ENCODE measurements at places on chromosomes 5 and 9. TPM values are rescaled to one million over a fixed set of nuclear protein-coding genes. Genes with fewer than 3 reads are reported as not detected.
A peak's percentile ranks its signal among the peaks of the same experiment; 100 is the strongest.

- H3K4me3 ChIP-seq = no peak overlapping the region
- H3K27me3 ChIP-seq = no peaks in the 10 kb centered on the region
- H3K36me3 ChIP-seq = no peaks in the 10 kb centered on the region
- no peak overlapping the region for H3K27ac ChIP-seq
- H3K4me1 ChIP-seq = no peaks in the 10 kb centered on the region
Measured at GRCh38 chr9:111825468-111826145, 30.9 kb upstream of the SHOC1 start.

- no peaks in the 10 kb centered on the region for H3K27me3 ChIP-seq
- H3K27ac ChIP-seq = no peak overlapping the region
Measured at GRCh38 chr9:17928228-17928627, 349.4 kb downstream of the SH3GL2 start.

- H3K27me3 ChIP-seq = no peaks in the 10 kb centered on the region
- DNase-seq = no peak
- H3K4me1 ChIP-seq = no peaks in the 10 kb centered on the region
- H3K4me3 ChIP-seq = no peak overlapping the region
- no peak overlapping the region for H3K27ac ChIP-seq
Measured at GRCh38 chr9:124105266-124105665, 93.7 kb downstream of the LHX2 start.

GRCh38 chr5:138641547-138642298 lies 66.5 kb upstream of the HSPA9 start:
- peak; percentile 56 for DNase-seq
- no peaks in the 10 kb centered on the region for H3K36me3 ChIP-seq
- H3K27ac ChIP-seq = no peak overlapping the region
- H3K4me3 ChIP-seq = no peak overlapping the region
- peaks cover 14% of the 10 kb centered on the region for H3K27me3 ChIP-seq
- no peaks in the 10 kb centered on the region for H3K4me1 ChIP-seq

DNA sequence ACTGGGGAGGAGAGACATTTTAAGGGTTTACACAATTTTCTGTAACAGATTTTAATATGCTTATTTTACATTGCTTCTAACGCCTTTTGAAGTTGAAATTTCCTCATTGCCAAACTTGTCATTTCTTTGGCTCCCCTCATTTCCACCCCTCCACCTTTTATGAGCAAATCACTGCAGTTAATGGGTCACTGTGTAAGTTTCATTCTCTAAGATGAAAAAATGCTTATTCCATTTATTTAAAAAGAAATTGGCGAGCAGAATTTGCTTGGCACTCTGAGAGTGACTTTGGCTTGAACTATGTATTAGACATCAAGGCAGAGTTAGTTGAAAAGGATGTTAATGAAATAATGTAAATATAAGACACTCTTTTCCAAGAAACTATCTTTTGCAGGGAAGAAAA lies 66.6 kb downstream of the ITGA1 start:
- no peak overlapping the region for H3K4me3 ChIP-seq
- H3K27ac ChIP-seq = no peak overlapping the region
- H3K36me3 ChIP-seq = no peaks in the 10 kb centered on the region
- no peaks in the 10 kb centered on the region for H3K4me1 ChIP-seq
- no peaks in the 10 kb centered on the region for H3K27me3 ChIP-seq

DNA sequence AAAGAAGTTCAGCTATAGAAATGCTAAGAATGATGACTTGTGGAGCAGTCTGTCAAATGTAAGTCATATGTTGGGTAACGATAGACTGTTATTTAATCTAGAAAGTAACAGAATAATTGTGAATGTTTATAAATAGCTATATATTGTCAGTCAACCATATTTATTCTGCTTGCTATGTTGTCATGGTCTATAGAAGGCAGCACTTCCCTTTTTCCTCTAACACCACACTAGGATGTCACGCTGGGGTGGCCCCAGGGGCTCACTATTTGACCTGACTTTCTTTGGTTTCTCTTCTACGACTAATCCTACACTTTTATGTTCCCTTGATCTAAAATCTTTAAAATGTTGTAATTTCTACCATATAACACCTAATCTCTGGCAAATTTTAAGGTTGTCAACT lies 20.5 kb downstream of the ERAP2 start:
- DNase-seq = no peak
- no peaks in the 10 kb centered on the region for H3K27me3 ChIP-seq
- H3K4me3 ChIP-seq = peak overlapping the region; percentile 36
- peaks cover 52% of the 10 kb centered on the region for H3K36me3 ChIP-seq
- peaks cover 17% of the 10 kb centered on the region for H3K4me1 ChIP-seq

DNA sequence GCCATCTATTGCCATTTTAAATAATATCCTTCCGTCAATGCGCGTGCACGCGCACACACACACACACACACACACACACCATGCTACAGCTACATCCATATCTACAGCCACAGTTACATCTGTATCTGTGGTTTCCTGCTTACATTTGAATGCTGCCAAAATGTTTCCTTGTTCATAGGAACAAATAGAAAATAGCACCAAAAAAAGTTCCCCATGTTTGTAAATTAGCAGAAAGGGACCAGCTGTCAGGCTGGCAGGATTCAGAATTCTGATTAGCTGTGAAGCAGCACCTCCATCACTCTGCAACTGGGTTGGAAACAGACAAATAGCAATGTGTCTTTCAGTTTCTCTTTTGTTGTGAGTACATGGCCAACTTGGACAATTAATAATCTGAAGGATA lies 601.5 kb downstream of the IRX1 start:
- no peaks in the 10 kb centered on the region for H3K36me3 ChIP-seq
- no peaks in the 10 kb centered on the region for H3K4me1 ChIP-seq
- no peaks in the 10 kb centered on the region for H3K27me3 ChIP-seq
- no peak for DNase-seq

GRCh38 chr5:171702135-171702770 lies 83.4 kb upstream of the SMIM23 start:
- H3K27ac ChIP-seq = no peak overlapping the region
- no peaks in the 10 kb centered on the region for H3K27me3 ChIP-seq
- no peak for DNase-seq
- H3K36me3 ChIP-seq = no peaks in the 10 kb centered on the region

- H3K4me3 ChIP-seq = no peak overlapping the region
- no peaks in the 10 kb centered on the region for H3K4me1 ChIP-seq
- no peaks in the 10 kb centered on the region for H3K27me3 ChIP-seq
- no peak for DNase-seq
- no peak overlapping the region for H3K27ac ChIP-seq
Measured at GRCh38 chr5:63854076-63854475, 108.2 kb downstream of the HTR1A start.

GRCh38 chr5:60836131-60836530 lies 7.9 kb downstream of the ELOVL7 start:
- no peaks in the 10 kb centered on the region for H3K27me3 ChIP-seq
- no peak overlapping the region for H3K4me3 ChIP-seq
- DNase-seq = no peak
- no peak overlapping the region for H3K27ac ChIP-seq
- no peaks in the 10 kb centered on the region for H3K36me3 ChIP-seq
- H3K4me1 ChIP-seq = no peaks in the 10 kb centered on the region

DNA sequence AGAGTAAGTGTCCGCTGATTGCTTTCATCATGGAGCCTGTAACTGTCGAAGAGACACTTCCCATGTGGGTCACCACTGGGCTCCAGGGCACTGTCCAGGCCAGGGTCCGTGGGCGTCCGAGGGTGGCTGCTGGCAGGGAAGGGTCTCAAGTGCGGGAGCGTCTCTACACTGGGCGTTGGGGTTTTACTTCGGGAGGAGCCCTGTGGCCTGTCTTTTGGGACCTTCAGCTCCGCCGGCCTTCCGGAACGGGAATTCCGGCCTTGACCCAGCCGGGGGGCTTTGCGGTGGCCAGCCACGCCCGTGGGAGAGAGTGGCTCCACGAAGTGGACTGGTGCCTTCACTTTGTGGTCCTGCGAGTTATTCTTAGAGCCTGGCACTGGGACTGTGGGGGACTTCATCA lies 86.2 kb downstream of the CAMSAP1 start:
- no peak overlapping the region for H3K4me3 ChIP-seq
- peaks cover 7% of the 10 kb centered on the region for H3K36me3 ChIP-seq
- no peak for DNase-seq
- H3K27ac ChIP-seq = no peak overlapping the region
- H3K4me1 ChIP-seq = no peaks in the 10 kb centered on the region

DNA sequence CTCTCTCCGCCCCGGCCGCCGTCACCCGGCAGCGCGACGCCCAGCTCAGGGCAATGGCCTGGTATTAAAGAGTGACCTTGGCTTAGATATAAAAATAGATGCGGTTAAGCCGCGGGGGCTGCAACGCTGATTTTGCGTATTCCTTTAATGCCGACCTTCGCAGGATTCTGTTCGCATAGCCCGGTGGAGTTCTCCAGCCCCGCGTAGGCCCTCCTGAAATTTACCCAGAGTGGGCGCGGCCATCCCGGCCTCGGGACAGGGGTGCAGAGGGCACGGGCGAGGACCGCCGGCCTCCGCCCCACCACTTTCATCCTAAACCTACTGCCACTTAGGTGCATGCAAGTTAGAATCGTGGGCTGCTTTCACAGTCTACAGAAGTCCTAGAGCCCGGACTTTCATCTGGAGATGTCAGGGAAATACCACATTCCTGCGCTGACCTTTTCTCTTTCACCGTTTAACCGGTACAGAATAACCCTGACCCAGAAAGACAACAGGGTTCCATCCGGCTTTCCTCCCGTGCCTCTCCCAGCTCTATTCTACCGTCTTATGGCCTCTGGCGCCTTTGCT lies 492 bp upstream of the FAM169A start:
- no peaks in the 10 kb centered on the region for H3K27me3 ChIP-seq
- peak; percentile 18 for DNase-seq
- H3K36me3 ChIP-seq = no peaks in the 10 kb centered on the region
- peak overlapping the region; percentile 78 for H3K27ac ChIP-seq
- peaks cover 8% of the 10 kb centered on the region for H3K4me1 ChIP-seq

DNA sequence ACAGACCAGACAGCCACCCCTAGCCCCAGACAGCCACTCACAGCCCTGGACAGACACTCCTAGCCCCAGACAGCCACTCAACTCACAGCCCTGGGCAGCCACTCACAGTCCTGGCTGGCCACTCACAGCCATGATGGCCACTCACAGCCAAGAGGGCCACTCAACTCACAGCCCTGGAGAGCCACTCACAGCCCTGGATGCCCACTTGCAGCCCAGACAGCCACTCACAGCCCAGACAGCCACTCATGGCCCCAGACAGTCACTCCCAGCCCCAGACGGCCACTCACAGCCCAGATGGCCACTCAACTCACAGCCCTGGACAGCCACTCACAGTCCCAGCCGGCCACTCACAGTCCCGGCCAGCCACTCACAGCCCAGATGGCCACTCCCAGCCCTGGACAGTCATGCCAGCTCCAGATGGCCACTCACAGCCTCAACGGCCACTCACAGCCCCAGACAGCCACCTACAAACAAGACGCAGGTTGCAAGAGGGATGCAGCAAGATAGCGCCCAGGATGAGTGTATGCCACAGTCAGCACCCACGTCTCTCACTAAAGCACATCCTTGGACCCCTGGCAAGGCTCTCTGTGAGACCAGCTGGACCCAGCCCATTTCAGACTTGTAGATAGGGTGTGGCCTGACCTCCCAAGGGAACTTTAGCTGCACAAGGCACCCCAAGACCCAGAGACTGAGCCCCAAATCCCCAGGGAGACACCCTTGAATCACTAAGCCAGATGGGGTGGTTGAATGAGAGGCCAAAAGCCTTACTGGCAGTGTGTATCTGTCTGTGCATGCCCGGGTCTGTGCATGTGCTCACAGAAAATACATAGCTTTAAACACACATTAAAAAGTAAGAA lies 22.4 kb downstream of the ZDHHC11B start:
- no peak for DNase-seq
- H3K27me3 ChIP-seq = no peaks in the 10 kb centered on the region
- peaks cover 6% of the 10 kb centered on the region for H3K4me1 ChIP-seq
- H3K27ac ChIP-seq = no peak overlapping the region

- H3K27ac ChIP-seq = no peak overlapping the region
- H3K4me3 ChIP-seq = no peak overlapping the region
- peaks cover under 1% of the 10 kb centered on the region for H3K4me1 ChIP-seq
- H3K27me3 ChIP-seq = peaks cover 15% of the 10 kb centered on the region
- no peaks in the 10 kb centered on the region for H3K36me3 ChIP-seq
- no peak for DNase-seq
Measured at GRCh38 chr5:93574491-93575305, 6.3 kb downstream of the NR2F1-AS1 start.

DNA sequence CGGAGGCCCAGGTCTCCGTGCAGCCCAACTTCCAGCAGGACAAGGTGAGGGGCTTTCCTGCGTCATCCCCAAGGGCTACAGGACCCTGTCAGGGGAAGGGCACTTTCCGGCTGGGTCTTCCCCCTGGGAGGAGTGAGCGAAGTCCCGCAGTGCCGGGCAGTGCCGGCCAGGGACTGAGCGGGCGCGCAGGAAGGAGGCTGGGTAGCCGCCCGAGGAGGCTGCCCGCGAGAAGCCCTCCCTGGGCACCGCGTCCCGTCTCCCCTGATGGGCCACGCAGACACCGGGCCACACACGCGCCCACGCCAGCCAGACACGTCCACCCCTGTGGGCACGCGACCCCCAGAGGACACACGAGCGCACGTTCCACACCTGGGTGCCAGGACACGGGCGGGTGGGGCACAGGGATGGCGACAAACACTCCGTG lies 357 bp downstream of the PTGDS start:
- no peaks in the 10 kb centered on the region for H3K27me3 ChIP-seq
- H3K36me3 ChIP-seq = no peaks in the 10 kb centered on the region
- no peak for DNase-seq
- H3K4me3 ChIP-seq = no peak overlapping the region

DNA sequence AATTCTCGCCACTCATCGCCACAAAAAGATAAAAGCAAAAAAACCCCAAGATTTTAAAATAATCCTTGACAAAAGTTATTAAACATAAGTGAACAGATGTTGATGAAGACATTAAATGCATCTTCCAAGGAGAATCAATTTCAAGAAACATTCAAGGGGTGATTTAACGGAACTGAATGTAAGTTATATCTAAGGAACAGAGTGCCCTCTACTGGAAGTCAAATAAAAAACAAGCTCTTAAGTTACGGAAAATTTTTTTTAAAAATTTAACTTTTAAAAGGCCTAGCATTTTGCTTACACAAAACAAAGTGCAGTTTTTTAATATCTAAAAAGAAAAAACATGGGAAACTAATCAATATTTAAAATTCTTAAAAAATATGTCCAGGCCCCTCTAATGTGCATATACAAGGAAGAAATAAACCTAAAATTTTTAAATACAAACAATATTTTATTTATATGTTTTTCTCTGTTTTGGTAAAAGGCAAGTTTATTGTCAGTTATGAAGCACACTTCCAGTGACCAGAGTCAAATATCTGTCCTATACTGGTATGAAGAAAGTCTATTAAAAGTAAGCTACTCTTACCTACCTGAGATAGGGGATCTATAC lies 28.0 kb downstream of the TEX10 start:
- no peaks in the 10 kb centered on the region for H3K36me3 ChIP-seq
- H3K4me3 ChIP-seq = no peak overlapping the region
- H3K27ac ChIP-seq = no peak overlapping the region
- H3K4me1 ChIP-seq = no peaks in the 10 kb centered on the region
- DNase-seq = no peak

The SRD5A1 gene
- 3.7 TPM for polyA plus RNA-seq

The GRIN3A gene
- polyA plus RNA-seq = 0.02 TPM

The TRAPPC13 gene
- polyA plus RNA-seq = 19.8 TPM

The RNF183 gene
- not detected for polyA plus RNA-seq

The COL5A1 gene
- polyA plus RNA-seq = not detected

The ANKRD34B gene
- polyA plus RNA-seq = not detected

The PRRX2 gene
- polyA plus RNA-seq = not detected
